ENCODE measurements at places on chromosomes 3 and 15.

DNA sequence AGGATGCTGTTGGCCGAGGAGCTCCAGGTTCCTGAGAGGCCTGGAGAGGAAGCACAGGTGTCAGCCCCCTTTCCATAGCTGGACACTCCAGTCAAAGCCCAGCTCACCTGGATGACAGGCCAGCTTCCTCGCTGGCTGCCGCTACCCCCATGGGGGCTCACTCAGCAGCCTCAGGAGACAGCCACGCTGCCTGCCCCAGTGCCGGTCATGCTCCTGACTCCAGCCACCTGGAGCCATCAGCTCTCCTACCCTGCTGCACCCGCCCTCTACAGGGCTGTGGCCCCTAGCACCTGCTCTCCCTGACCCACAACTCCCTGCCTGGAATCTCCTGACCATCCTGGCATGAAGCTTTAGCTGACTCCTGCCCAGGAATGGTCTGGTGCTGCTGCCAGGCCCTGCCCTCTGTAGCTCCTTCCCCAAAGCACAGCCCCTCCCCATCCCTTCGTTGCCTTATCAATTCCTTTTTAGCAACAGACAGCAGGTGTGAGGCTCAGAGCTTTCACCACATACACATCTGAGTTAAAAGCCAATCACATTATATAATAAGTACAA, 94.2 kb downstream of the NUP210 start:
- no peak for DNase-seq

- DNase-seq, result no peak
Measured at GRCh38 chr3:159170436-159171003, 368.7 kb downstream of the MFSD1 start.

DNA sequence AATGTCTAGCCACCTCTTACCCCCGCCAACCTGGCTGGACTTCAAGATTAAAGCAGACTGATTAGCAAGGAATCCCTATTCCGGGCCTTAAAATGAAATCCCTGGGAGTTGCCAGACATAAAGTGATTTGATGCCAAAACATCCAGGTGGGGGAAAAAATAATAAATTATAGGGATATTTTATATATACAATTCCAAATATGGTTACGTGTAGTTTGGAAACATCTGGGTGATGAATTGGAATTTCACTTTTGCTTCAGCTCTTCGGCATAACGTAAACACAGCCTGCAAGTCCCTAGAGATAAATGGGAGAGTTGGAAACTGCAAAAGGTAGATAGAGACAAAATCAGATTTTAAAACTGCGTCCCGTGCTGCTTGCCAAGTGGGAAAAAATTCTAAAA, 545.5 kb upstream of the MDFIC2 start:
- no peak for DNase-seq

- DNase-seq, result peak; percentile 83
Measured at GRCh38 chr3:136714020-136714419, 38.2 kb downstream of the STAG1 start.

DNA sequence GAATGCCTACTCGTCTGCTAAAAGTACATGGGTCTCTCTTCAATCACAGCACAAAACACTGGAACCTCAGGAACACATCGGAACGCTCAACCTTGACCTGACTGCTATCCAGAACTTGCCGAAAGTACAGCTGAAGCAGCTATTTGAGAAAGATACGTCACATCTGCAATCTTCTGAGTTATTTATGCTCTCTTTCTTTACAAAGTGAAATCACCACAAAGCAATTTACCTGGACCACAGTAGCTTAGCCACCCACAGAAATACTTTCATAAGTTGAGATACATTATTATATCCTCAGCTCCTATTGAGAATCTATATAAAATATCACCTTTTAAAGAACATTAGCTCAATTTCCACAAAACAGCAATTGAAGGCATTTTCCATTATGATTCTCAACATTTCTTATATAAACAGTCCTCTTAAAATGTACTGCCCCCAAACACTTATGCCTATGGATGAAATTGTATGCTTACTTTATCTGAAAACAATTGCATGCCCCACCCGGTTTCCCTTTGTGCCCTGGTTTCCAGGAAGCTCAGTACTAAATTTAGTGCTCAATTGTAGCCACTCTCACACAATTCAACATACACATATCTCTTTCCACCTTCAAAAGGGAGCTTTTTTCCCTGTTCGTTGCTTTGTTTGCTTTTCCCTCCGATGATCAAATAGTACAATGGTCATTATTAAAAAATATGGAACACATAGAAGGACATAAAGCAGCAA, 31.8 kb downstream of the HEG1 start:
- no peak for DNase-seq

GRCh38 chr3:3806856-3807255, 7.6 kb downstream of the LRRN1 start:
- DNase-seq, result no peak
